Ascending aorta (tissue), 2 donors: ENCODE measurements at places on chromosomes 5 and 9.

DNA sequence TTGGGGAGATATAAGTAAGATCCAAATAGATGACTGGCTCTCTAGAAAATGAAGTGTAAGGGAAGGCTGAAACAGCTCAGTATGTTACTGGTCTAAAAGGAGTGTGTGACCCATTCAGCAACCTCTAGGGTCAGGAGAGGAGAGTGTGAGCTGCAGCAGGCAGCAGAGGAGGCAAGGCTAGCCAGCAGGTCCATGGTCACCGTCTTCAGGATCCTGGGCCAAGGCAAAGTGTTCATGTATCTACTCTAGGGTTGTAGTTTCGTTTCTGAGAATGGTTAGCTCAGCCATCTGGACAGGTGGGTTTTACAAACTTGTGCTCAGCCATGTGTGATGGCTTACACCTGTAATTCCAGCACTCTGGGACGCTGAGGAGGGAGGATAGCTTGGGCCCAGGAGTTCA lies 13.7 kb downstream of the MYO10 start:
- no peak for DNase-seq

DNA sequence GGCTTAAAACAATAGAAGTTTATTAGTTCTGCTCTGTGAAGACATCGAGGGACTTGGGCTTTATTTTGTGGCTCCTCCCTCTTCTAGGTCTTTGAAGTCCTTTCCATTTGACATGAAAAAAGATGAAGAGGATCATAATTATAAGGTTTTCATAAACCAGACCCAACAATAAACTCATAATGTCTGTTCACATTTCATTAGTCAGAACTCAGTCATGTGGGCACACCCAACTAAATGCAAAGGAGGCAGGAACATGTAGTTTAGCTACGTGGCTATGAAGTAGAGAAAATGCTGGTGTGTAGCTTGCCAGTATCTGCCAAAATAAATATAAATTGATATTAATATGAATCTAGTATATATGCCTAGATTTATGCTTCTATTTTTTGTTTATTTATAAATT lies 393.9 kb upstream of the C9orf72 start:
- no peak for DNase-seq

DNA sequence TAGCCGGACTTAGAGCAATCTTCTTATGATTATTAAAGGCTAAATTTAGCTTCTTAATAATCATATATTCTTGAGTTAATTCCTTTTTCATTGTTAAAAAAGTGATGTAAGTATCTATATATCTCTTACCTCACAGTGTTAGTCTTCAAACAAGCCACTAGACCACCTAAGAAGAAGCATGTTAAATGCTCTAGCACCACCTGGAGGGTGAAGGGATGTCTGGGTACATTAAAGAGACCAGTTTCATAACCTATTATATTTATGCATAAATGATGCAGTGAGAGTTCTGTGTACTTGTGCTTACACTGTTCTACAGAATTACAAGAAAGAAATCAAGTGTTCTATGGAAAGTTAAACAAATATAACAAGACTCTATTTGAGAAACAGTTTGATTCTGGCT lies 55.9 kb upstream of the SLCO6A1 start:
- DNase-seq = no peak

DNA sequence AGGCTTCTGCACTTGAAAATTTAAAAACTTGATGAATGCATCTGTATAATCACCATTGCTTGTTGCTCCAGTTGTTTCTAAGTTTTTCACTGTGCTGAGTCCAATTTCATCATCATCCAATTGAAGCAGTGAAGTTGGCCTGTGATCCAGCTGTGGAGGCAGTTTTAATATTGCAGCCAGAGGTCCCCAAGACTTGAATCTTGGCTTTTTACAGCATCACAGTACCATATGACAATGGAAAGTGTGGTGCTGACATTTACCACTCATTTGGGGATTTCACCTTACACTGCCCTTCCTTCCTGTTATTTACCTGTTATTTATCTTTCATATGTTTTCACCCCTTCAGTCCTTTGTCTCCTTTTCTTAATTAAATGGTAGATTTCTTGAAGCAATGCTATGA lies 76.2 kb upstream of the SPIN1 start:
- DNase-seq = no peak

- DNase-seq = no peak
These were observed 4.5 kb upstream of the PDLIM4 start for GRCh38 chr5:132253008-132253441.

- no peak for DNase-seq
These were observed 66.3 kb upstream of the UNC5A start for GRCh38 chr5:176743868-176744583.

GRCh38 chr5:162392336-162392735 lies 324.8 kb downstream of the GABRG2 start:
- no peak for DNase-seq

GRCh38 chr5:10913841-10914240 lies 152.8 kb upstream of the DAP start:
- DNase-seq = no peak

DNA sequence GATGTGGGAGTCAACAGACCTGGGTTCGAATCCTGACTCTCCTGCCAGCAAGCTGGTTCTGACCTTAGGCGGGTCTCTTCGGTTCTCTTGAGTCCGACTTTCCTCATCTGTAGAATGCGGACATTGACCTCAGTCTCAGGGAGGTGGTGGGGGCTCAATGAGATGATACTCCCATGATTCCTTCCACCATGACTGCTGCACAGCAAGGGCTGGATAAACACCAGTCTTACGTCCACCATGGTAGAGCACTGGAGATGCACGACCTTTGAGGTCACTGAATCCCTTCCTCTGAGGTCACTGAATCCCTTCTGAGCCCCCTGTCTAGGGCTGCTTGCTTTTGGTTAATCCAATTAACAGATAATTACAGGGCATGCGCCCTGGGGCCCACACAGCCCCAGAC lies 12.5 kb upstream of the SMIM23 start:
- DNase-seq = no peak

- DNase-seq = no peak
These were observed 808.1 kb downstream of the EFNA5 start for GRCh38 chr5:106862450-106863193.

GRCh38 chr9:69673311-69673640 lies 1.1 kb upstream of the APBA1 start:
- no peak for DNase-seq

- DNase-seq = no peak
These were observed 268.6 kb downstream of the PSAT1 start for GRCh38 chr9:78565481-78565880.

DNA sequence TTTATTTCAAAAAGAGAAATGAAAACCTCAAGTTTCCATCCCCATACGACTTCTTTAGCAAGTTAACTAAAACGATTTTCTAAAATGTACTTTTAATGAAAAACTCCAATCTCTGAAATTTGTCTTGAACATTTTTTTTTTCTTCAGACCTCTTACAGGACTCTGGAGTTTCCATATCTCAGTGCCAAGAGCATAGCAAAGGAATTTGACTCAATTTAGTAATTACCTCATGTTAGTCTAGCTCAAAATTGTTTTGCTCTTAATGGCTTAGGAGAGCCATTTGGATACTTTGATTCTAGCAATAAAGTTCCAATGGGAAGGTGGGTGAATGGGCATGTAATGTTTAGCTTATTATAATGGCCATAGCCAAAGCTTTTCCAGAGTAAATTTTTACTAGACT lies 26.0 kb upstream of the SPATA31D4 start:
- no peak for DNase-seq

DNA sequence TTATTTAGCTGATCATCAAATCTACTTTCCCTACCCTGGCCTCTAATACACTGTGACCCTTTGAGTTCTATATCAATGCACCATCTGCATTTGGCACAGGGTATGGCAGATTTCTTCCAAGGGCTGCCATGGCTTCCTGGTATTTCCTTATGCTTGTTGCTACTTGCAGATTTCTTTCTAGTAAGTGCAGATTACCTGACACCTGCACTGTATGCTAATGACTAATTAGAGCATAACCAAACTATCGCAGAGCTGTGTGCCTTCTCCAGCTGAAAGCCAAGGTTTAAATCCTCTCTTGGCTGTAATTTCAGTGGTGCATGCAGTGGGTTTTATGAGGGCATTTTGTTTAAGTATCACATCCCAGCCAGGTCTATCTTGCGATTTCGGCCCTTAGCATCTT lies 293.7 kb downstream of the KIF4B start:
- no peak for DNase-seq

GRCh38 chr5:171755354-171755821 lies 30.2 kb upstream of the SMIM23 start:
- DNase-seq = no peak

- no peak for DNase-seq
These were observed 2216.6 kb upstream of the WWC1 start for GRCh38 chr5:166074582-166075481.

DNA sequence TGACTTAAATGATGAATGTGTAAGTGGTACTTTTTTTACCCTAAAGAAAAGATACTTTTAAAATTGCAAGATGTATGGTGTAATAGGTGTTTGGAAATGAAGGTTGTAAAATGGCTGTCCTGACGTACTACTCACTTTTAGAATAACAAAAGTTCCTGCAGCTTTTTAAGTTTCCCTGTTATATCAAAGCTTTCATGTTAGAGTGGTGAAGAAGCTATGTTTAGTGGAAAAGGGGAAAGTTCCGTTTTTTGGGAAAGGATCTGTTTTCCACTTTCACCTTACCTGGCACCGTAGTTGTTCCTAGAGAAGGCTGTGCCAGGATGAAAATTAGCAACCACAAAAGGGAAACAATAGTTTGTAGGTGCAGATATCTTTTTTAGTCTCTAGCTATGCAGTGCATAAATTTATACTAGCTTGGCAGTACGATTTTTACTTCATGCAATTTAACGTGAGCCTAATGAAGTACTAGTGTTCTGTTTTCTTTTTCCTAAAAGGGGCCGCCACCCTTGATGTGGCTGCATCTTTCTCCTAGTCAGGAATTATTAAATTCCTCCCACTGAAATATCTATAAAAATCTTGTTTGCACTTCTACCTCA lies 1.3 kb downstream of the TNPO1 start:
- DNase-seq = no peak
